ENCODE measurements at places on chromosomes 5 and 9.

DNA sequence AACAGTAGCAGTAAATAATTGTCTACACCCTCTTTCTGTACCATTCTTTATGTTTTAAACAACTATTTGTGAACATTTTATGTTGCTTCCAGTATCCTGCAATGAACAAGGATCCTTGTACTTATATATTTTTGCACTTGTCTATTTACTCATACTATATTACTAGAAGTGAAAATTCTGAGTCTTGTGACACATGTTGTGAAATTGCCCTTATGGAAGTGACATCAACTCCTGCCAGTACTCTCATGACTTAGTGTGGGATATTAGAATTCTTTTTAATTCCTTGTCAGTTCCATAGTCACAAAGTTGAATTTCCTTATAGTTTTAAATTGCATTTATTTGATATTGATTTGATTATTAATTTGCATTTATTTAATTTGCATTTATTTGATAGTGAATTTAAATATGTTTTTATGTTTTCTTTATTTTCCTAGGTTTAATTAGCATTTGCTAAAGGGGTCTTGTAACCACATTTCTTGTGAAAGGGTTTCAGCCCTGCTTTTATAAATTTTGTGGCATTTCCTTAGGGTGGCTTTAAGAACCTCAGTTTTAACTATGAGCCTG lies 27.7 kb downstream of the PARP8 start:
- no peak for DNase-seq

GRCh38 chr5:171166766-171167165 lies 142.3 kb upstream of the TLX3 start:
- DNase-seq: no peak

- no peak for DNase-seq
Observed at GRCh38 chr5:76482984-76483383, 79.9 kb downstream of the IQGAP2 start.

DNA sequence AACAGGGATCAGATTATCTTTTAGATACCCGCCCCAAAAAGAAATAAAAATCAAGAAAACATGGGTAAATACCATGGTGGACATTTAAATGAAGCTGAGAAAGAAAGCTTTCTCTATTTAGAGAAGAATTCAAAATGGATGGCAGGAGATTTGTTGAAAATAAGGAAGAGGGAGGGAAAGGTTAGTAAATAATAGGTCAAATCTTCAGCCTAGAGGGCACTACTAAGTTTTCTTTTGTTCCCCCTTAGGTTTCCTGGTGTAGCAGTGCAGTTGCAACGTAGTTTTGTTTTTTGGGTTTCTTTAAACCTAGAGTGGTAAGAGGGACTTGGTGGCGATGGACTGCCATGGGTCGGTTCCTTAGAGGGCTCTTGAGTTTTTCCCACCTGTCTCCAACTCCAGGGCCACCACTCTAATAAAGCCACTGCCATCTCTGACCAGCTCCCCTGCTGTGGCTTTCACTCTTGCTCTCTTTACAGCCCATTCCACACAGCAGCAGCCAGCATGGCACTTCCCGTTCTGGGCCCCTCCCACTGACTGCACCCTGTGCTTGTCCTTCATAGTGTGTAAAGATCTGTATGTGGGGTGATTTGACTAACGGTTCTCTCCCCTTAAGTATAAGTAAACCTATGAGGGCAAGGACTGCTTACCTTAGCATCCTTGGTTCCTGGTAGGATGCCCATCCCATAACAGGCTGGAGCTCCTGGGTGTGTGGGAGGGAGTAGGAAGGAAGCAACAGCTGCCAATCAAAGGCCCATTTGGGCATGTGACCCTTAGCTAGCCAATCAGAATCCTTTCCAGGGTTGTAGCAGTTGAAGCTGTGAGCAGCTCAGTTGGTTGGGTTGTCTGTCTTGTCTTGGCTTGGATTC lies 118.3 kb downstream of the SLC1A3 start:
- no peak for DNase-seq

GRCh38 chr5:78245136-78245535 lies 49.4 kb downstream of the AP3B1 start:
- no peak for DNase-seq

DNA sequence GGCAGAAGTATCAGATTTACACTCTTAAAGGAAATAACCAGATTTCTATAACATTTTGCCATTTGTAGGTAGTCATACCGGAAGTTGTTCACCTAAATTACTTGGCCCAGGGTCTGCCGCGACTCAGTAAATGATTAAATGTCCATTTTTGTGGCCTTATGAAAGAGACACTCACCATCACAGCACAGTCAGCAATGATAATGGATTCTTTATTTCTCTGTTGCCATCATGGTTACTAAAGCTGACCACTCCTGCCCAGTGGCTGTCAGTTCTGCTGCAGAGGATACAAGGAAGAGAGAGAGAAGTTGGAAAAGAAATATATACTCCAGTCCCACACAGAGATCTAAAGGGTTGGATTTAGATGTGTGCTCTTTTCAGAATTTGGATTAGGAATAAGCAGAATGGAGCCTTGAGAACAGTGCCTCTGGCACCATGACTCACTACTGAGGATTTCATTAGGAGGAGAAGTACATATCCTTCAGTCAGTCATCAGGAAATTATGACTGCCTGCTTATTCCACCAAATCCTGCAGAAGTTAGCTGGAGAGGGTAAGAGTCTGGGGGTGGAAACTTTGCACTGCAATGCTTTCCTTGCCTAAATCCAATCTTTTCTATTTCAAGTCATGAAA lies 72.8 kb upstream of the EFNA5 start:
- no peak for DNase-seq

DNA sequence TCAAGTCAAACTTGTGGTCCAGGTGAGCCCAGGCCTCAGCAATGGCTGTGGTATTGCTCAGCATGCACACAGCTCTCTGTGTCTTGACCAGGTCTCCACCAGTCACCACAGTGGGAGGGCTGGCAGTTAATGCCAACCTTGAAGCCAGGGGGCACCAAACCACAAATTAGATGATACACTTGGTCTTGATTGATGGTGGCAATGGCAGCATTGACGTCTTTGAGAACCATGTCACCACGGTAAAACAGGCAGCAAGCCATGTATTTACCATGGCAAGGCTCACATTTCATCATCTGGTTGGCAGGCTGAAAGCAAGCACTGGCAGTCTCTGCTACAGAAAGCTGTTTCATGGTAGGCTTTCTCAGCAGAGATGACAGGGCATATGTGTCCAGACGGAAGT lies 40.0 kb downstream of the NIM1K start:
- no peak for DNase-seq

DNA sequence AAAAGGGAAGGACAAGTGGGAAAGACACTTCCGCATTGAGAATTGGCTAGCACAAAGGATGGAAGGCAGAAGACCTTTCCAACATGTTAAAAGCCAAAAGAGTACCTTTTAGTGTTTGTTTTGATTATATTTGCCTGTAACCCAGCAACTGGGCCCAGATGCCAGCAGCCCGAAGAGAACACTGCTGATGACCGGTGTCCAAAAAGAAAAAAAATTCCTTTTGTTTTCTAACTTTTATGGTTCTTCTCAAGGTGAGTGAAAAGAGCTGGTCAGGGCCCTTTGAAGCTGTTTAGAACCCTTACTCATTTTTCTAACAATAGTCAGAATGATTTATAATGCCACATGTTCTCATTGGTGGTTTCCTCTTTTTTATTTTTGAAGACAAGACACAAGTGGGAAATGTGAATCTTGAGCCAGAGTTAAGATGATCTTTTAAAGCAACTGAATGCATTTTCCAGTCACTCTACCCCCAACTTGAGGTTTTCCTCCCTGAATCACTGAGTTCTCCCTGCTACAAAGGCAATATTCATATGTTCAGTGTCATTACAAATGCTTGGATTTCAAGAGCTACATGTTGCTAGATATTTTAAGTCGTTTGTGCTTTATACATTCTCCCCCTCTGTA lies 32.3 kb upstream of the ZNF462 start:
- peak; percentile 26 for DNase-seq

DNA sequence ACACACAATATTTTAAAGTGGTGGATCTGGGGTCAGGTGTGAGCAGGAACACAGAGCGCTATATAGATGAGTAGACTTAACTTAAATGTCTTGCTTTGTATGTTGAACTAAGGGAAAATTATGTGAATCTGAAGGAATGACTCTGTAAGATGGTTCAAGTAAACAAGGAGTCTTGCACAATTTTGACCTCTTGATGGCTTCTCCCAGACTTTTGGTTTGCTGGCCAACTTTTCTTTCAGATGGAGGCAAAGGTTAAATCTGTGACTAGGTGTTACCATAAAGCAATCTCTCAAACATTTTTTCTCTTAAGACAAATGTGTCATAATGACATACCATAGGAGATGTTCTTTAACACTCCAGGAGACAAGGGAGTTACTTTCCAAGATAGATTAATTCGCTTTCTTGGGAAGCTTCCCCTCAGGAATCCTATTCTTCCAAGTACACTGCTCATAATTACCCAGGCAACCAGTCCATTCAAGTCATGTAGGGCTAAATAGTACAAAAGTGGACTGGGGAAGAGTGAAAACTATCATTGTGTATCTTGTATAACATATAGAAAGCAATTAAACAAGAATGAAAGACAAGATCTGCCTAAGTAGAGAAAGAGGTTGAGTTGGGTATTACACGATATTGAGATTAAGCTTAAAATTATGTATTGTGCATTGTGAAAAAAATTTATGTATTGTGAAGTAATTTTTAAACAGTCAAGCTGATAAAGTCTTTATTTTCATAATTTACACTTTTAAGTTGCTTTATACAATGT lies 60.3 kb upstream of the SLC27A6 start:
- peak; percentile 27 for DNase-seq

DNA sequence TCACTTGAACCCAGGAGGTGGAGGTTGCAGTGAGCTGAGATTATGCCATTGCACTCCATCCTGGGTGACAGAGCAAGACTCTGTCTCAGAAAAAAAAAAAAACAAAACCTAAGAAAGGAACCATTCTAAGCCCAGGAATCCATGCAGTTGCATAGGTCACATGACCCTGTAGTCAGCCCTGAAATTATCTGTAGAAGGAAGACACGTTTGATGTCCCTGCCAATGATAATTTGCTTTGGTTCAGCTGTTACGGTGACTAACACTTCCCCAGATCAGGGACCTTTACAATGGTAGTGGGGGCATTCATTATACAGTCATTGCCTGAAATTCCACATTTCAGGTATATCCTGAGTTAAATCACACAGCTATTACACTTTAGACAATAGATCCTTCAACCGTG lies 50.5 kb downstream of the PRKACG start:
- no peak for DNase-seq

DNA sequence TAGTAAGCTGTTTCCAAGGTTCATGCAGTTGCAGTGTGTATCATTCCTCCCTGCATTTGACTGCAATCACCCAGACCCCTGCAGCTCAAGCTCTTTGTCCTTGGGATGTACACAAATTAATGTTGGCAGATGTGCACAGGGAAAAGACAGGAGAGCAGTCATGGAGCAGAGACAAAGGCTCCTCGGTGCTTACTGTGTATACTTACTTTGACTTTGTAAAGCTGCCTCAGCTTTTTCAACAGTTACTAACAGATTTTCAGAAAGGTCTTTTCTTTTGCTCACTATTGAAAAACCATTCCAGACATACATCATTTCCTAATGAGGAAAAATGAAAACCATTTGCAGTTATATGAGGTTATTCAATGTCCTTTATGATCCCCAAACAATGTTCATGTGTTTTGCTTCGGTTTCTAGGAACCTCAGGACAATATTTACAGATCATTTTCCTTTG lies 124.9 kb downstream of the TTC39B start:
- DNase-seq: no peak

DNA sequence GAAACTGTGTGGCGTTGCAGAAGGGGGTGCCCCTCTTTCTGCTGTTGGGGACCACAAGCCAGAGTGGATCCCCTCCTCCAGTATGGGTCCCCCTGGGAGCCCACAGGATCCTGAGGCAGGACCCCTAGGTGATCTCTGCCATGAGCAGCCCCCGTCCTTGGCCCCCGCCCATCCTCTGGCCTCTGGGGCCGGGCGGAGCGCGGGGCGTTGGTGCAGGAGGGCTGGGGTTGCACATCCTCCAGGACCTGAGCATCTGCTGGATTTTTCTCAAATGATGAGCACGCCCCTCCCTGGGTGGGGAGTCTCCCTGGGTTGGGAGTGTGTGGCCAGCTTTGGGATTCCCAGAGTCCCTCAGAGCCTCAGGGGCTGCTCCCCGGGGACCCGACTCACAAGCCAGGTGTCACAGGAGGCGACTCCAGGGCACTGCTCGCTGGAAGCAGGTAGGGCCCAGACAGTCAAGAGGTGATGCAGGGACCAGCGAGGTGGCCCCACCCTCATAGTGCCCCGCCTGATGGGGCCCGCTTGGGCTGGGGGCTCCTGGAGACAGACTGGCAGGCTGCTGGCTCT lies 26.7 kb upstream of the UBAC1 start:
- DNase-seq: no peak

GRCh38 chr5:145912594-145912993 lies 23.8 kb upstream of the SH3RF2 start:
- DNase-seq: no peak

- no peak for DNase-seq
Observed at GRCh38 chr9:127586537-127586936, 25.5 kb upstream of the STXBP1 start.

- no peak for DNase-seq
Observed at GRCh38 chr5:113375480-113376060, 59.2 kb downstream of the TSSK1B start.

GRCh38 chr9:85723215-85723614 lies 18.5 kb downstream of the AGTPBP1 start:
- no peak for DNase-seq

DNA sequence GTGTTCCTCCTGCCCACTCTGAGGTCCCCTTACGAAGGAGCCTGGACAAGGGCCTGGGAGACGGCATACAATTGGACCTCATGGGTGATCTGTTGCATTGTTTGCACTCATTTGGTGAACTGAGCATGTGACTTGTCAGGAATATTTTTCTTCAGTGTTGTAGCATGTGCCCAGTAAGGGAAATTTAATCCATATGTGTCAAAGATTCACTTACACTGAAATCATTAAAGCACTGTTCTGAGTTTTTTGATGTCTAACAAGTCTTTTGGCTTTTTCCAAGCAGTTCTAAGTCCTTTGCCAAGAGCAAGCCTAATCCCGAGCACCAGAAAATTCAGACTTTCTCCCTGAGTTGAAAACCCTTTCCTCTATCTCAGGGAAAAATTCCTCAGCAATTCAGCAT lies 61.6 kb upstream of the RPS23 start:
- DNase-seq: no peak

GRCh38 chr5:128858995-128859394 lies 106.3 kb upstream of the SLC27A6 start:
- no peak for DNase-seq

- no peak for DNase-seq
Observed at GRCh38 chr5:82858151-82859025, 218.8 kb downstream of the TMEM167A start.

- DNase-seq: no peak
Observed at GRCh38 chr5:136308212-136308795, 57.0 kb downstream of the TRPC7 start.

GRCh38 chr5:153623751-153624450 lies 133.4 kb downstream of the GRIA1 start:
- DNase-seq: no peak

- no peak for DNase-seq
Observed at GRCh38 chr5:149852641-149853330, 91.8 kb downstream of the PDE6A start.

Measured in skeletal muscle cell (primary cell).